ENCODE measurements at places on chromosomes 12 and 14.

GRCh38 chr12:42887657-42888056 lies 298.1 kb upstream of the PRICKLE1 start:
- no peak for DNase-seq

GRCh38 chr12:127126260-127126628 lies 1140.7 kb upstream of the TMEM132C start:
- DNase-seq, result no peak

GRCh38 chr14:94640721-94641631 lies 28.8 kb downstream of the SERPINA3 start:
- DNase-seq, result no peak

- DNase-seq, result no peak
Measured at GRCh38 chr12:115440438-115440837, 756.5 kb upstream of the TBX3 start.

- no peak for DNase-seq
Measured at GRCh38 chr14:64387232-64387781, 846 bp upstream of the MTHFD1 start.

GRCh38 chr12:56541631-56542030 lies 20.0 kb downstream of the RBMS2 start:
- DNase-seq, result no peak

- DNase-seq, result no peak
Measured at GRCh38 chr12:78293059-78293686, 462.5 kb downstream of the NAV3 start.

DNA sequence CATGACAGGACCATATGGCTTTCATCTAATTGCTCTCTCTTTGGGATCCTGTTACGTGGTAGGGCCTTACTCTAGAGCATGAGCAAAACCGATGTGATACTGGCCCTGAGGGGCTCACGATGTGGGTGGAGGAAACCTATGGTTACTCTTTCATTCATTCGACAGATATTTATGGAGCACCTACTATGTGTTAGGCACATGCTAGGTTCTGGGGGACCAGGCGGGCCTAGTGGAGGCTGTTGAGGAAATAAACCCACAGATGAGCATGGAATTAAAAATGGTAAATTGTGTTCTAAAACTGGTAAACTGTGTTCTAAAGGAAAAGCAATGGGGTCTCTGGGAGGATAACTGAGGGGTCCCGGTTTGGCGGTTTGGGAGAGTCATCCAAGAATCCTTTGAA lies 14.8 kb downstream of the SH2B3 start:
- no peak for DNase-seq

DNA sequence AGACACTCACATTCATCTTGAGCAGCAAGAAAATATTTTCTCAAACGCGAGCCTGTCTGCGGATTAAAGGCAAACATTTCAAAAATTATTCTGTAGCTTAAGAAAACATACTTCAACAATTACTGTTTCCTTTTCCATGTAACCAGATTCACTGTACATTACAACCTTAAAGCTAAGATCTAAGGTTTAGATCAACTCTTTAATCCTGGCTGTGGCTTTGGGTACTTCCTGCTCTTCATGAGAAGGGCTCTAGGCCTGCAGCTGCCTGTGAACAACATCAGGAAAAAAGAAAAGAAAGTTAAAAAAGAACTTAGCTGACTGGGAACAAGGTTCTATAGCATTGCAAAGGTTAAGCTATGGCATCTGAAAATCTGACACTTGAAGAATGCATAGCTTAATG lies 21.4 kb upstream of the PIWIL1 start:
- DNase-seq, result no peak

DNA sequence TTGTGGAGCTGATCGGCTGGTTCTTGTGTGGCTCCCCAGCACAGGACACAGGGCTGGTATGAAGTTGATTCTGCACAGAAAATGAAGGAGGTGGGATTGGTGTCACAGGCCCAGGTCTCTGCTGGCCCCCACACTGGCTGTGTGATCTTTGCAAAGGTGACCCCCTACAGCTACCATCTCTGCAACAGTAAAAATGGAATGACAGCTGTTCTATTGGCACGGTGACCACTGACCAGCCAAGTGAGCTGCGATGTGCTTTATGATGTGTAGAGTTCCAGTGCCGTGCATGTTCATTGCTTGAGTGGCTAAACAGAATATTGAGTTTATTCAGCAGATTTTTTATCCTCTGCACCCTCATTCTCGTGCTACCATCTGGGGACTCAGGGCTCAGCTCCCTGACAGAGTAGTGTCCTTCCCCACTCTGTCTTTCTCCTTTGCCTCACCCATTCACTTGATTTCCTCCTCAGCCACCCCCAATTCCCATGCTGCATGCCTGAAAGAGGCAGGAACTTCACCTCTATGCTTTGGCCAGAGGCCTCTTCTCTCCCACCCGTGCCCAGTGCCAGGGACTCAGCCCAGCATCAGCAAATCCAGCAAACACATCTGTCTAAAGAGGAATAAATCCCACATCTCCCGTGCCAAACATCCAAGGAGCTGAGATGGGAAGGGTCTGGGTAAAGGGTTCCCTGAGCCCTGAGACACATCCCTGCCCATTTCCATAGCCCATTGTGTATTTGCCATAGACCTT lies 21.2 kb downstream of the C14orf132 start:
- no peak for DNase-seq

DNA sequence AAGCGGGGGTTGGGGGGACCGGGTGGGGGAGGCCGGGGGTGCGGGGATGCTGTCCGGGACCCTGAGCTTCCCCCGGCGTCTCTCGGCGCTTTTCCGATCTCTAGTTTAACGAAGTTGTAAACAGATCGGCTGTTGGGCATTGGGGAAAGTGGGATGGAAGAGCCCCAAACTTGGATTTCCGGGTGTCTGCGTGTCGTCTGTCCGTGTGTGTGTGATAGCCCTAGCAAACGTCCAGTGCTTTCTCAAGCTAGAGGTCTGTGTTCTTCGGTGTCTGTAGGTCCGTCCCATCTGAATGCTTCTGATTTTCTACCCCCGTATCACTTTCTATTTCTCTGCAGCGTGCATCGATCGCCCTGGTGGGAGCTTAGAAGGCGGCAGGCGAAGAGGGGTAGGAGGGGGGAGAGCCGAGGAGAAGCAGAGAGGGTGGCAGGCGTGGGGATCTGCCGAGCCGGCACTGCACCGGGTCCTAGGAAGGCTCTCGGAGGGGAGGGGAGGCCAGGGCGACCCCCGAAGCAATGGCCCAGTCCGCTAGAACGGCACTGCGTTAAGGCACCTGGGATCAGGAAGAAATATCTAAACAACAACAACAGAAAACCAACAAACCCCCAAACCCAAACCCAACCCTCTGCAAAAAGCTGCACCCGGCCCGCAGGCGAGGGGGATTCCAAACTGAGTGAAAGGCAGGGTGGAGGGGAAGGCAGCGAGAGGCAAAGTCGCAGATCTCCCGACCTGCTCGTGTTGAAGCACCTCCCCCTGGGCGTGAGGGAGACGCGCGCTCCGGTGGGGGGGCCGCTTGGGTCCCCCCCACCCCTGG lies 1.0 kb downstream of the KCNA1 start:
- DNase-seq, result no peak

DNA sequence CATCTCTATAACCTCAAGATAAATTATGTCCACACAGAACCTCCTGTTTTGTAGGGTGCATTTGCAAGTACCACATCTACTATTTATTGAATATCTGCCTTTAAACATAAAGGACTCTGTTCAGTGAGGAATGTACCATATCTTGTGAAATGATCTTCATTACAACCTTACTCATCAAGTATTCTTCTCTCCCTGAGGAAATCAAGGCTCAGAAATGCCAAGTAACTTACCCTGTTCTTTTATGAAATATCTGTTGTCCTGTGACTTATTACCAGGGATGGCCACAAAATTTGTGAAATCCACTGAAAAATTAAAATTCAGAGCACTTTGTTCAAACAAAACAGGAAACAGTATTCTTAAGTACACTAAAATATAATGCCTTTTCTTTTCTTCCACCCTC lies 366.7 kb downstream of the GALC start:
- no peak for DNase-seq

DNA sequence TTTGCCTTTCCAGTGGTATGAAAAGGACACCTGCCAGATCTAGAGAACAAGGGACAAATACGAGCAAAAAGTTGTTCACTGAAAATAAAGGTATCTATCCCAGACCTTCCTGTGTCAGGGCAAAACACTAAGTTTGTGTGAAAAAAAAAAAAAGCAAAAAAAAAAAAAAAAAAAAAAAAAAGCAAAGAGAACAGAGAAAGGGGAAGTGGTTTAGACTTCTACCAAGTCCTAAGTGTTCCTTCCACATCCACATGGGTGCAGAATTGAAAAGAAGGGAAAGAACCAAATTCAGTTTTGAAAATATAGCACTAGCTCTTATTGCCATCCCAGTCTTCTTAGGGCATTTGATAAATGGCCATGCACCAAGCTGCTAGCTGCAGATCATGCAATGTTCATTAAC lies 41.7 kb downstream of the ZCRB1 start:
- no peak for DNase-seq

DNA sequence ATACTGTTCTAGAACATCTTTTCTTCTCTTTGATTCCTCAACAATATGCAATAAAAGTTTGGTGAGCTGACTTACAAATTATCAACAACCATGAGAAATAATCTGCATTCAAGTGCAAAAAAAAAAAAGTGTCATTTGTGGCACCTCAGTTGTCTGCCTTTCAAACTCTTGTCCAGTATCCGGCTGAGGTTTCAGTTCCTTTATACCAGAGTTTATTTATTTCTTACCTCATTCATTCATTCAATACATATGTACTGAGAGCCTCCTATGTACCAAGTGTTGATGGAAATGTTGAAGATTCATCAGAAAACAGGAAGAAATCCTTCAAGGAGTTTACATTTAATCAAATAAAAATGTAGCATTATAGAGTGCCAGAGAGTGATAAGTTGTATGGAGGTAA lies 484.1 kb downstream of the RMST start:
- DNase-seq, result no peak

GRCh38 chr12:130826151-130826801 lies 12.8 kb downstream of the STX2 start:
- peak; percentile 35 for DNase-seq

- DNase-seq, result no peak
Measured at GRCh38 chr12:116918464-116918863, 7.7 kb downstream of the FBXW8 start.

- no peak for DNase-seq
Measured at GRCh38 chr12:80846952-80847351, 90.8 kb downstream of the LIN7A start.

Data from fibroblast of skin of left biceps (primary cell).